ENCODE measurements at places on chromosomes 12 and 14.
A peak's percentile ranks its signal among the peaks of the same experiment; 100 is the strongest.

GRCh38 chr12:101878243-101878821, 952 bp downstream of the DRAM1 start:
- no peak for DNase-seq

DNA sequence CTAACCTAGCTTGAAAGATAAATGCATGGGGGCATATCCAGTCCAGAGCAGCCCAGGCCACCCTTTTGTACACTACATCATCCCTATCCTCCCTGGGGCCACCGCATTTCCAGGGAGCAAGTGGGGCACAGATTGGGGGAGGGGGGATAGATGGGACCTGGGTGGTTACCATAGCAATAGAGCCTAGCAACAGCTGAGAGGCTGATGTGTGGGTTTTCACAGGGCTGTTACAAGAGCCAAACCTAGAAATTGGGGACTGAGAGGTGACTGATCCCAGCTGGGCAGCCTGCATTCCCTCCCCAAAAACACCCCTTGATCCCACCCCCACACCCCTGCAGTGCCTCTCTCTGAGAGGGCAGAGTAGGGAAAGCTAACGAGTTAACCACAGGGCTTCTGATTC, 3.7 kb upstream of the ZNF384 start:
- DNase-seq: no peak

- DNase-seq: peak; percentile 23
Observed at GRCh38 chr14:61475316-61475715, 153.9 kb downstream of the PRKCH start.

DNA sequence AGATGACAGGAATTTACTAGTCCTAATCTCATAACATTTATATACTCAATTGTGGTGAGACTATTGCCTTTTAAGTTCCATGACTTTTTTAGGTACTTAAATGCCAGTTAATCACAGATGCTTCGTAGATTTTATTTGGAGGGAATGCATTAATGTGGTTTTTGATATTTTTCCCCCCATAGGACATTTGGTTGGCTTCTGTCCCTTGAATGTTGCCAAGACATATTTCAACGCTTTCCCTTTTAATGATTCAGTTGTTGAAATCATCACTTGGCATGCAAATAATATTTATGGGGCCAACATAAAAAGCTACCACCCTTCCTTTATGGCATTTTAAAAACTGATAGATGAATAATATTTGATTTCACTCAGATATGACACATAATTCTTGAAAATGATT, 172.1 kb downstream of the ACSS3 start:
- no peak for DNase-seq
